ENCODE measurements at places on chromosomes 1 and 21.

GRCh38 chr1:27656157-27656893, 15.7 kb downstream of the IFI6 start:
- peak; percentile 95 for DNase-seq

DNA sequence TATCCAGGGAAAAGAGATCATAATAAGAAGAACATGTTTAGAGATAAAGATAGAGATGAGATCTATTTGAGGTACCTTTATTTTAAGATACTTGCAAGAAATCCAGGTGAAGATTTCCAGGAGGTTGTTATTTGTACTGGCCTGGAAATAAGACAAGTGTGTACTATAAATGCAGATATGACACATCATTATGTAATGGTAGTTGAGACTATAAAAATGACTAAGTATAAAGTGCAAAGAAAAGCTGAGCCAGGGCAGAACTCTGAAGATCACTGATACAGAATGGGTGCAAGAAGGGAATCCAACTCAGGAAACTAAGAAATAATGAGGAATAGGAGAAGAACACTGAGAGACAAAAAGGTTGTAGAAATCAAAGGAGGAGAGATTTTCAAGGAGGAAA, 378.2 kb upstream of the PBX1 start:
- DNase-seq = no peak

GRCh38 chr1:48790397-48790796, 13.7 kb upstream of the BEND5 start:
- peak; percentile 4 for DNase-seq

DNA sequence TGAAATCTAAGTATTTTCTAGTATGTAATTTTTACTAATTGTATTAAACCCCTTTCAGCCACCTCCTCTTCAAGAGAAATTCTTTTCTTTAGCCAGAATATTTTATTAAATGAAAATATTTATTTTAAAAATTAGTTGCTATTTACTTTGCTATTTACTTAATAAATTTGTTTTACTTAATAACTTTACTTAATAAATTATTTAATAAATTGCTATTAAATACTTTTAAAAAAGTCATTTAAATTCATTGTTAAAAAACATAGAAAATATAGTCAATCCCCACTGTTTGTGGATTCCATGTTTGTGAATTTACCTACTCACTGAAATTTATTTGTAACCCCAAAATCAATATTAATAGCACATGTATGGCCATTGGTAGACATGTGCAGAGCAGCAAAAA, 105.6 kb downstream of the ATP1B1 start:
- DNase-seq = no peak

DNA sequence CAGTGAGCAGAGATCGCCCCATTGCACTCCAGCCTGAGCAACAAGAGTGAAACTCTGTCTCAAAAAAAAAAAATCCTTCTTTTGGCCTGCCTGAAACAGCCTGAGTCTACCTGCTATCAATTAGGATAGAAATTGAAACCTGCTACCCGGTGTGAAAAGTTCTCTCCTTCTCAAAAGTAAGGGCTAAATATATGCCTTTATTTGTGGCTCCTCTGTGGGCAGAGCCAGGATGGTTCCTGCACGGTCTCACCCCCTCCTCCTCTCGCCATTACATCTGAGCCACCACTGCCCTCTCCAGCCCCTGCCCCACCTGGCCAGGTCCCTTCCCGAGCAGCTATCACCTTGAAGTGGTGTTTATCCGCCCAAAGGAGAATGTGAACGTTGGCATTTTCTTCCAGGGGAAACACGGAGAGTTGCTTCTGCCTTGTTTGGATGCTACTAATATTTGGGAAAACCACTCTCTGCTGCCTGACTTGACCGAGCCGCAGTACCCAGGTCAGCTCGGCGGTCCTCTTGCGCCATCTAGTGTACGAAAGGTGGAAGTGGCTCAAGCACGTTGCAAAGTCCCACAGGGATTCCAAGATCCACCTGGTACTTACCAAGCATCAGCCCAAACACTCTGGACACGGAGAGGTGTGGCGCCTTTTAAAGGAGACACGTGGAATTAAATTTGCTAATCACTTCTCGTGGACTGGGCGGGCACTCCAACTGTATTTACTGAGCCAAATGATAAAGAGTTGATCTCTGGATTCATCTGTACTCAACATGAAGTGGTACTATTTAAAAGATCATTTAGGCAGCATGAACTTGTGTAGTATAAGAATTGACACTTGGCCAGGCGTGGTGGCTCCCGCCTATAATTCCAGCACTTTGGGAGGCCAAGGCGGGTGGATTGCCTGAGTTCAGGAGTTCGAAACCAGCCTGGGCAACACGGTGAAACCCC, 31.9 kb downstream of the SETD4 start:
- DNase-seq = peak; percentile 89

DNA sequence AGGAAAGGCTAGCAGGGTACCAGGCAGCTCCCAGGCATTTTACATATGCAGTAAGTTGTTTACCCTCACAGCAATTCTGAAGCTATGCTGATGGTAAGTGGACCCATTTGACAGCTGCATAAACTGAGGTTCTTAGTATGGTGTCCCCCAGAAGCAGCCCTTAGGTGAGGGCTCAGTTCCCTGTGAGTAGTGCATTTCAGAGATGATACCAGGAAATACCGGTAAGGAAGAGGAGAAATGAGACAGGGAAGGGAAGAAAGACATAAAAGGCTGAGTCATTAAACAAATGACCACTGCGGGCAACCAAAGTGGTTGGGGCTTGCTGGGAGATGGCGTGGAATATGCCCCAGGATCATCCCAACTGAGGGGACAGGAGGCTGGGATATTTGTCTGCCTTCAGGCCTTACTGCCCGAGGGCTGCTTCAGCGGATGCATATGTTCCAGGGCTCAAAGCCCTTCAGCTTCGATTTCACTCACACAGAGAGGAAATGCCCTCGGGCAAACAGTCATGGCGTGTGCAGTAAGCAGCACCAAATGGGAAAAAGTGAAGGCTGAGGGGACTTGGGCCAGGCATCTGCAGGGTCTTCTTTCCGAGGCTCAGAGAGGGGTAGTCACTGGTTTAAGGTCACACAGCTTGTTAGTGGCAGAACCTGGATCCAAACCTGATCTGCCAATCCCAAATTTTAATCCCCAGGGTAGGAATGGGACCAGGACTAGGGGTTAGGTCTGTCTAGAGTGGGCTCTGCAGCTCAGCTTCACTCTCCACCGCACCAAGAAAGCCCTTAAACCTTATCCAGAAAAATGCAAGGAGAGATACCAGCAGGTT, 133.7 kb upstream of the RUNX3 start:
- DNase-seq = no peak

- DNase-seq = peak; percentile 4
Measured at GRCh38 chr21:40120940-40121575, 253.8 kb downstream of the PCP4 start.

DNA sequence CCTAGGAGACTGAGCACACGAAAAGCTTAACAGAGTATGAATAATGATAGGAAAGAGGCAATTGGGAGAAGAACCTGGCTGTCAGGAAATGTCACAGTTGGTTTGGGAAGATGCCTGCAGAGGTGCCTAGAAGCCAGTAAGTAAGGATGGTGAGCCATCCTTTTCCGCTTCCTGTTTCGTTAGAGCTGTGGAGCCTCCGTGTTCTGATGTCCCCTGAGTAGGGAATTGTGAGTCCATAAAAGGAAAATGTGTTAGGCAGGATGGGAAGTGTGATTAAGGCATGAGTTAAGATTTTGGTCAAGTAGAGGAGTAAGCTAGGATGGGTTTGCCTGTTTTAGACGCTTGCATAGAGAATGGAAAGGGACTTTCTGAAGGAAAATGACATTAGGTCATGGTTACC, 9.0 kb downstream of the CLIC4 start:
- no peak for DNase-seq

- peak; percentile 23 for DNase-seq
Measured at GRCh38 chr1:110184446-110184845, 25.7 kb upstream of the KCNC4 start.

DNA sequence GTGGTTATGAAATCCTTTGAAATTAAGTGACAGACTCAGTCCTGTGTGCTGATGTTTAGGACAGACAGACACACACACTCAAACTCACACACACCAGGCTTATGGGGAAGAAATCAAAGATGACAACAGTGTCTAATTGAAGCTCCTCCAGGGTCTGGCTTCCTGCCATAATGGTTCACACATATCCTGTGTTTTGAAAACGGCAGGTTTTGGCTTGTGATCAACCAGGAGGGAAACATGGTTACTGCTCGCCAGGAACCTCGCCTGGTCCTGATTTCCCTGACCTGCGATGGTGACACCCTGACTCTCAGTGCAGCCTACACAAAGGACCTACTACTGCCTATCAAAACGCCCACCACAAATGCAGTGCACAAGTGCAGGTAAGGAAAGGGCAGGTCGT, 4.6 kb downstream of the MTARC1 start:
- DNase-seq = no peak

Measured in inflammatory macrophage treated with lipopolysaccharide for 1 hour (primary cell).